ENCODE measurements at places on chromosomes 1 and 21.

GRCh38 chr1:83897516-83897915 lies 101.4 kb downstream of the TTLL7 start:
- DNase-seq: no peak

GRCh38 chr1:101431956-101432510 lies 195.2 kb downstream of the S1PR1 start:
- no peak for DNase-seq

GRCh38 chr1:178692564-178693327 lies 32.3 kb upstream of the RALGPS2 start:
- DNase-seq: no peak

DNA sequence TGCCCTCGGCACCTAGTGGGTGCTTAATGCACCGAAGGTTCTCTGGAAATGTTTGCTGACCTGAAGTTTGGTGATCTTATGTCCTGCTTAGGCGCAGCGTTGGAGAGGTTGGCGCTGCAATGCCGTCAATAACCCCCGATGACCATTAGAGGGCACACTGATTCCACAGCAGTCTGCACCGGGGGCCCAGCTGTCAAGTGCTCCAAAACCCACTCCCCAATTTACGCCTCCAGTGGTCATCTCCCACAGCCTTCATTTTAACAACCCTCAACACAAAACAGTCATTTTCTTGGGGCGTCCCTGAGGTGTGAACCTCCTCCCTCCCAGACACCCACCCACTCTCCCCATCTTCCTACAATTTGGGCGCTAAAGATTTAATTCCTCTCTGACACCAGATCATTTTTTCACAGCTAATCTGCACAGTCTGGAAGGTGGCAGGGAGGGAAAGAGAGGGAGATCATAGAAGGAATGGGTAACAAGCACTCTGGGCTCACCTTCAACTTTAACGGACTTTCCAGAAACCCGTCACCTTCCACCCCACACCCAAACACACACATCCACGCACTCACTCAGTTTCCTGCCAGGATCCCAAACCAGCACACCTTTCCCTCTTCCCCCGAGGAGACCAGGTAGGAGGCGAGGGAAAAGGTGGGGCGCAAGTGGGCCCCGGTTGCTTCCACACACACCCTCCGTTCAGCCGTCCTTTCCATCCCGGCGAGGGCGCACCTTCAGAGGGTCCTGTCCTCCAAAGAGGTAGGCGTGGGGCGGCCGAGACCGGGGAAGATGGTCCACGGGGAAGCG lies 570 bp upstream of the NPR1 start:
- DNase-seq: no peak

- no peak for DNase-seq
Observed at GRCh38 chr21:44820851-44821250, 3.0 kb upstream of the SUMO3 start.

- no peak for DNase-seq
Observed at GRCh38 chr1:30634507-30634906, 88.9 kb downstream of the MATN1 start.

- no peak for DNase-seq
Observed at GRCh38 chr1:111980686-111981085, 8.8 kb downstream of the KCND3 start.

DNA sequence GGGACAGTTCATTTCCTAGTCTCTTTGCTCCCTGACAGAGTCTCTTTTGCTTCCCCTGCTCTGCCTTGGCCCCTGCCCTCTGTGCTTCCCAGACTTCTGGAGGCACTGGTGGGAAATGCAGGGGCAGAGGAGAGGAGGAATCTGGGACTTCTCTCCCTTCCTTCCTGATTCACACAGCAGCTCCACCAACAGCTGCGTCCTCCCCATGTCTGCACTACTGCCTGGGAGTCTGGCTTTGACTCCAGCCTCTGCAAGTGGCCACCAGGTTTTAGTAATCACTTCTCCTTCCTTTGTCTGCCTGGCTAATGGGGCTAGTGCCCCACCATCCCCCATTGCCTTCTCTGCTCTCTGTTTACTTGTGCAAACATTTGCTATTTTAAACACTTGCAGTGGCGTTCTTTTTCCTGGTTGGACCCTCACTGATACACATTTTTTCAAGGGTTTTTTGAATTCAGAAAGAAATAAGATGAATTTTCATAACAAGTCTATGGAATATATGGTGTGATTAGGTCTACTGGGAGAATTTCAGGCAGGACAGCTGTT lies 21.9 kb downstream of the FASLG start:
- no peak for DNase-seq

DNA sequence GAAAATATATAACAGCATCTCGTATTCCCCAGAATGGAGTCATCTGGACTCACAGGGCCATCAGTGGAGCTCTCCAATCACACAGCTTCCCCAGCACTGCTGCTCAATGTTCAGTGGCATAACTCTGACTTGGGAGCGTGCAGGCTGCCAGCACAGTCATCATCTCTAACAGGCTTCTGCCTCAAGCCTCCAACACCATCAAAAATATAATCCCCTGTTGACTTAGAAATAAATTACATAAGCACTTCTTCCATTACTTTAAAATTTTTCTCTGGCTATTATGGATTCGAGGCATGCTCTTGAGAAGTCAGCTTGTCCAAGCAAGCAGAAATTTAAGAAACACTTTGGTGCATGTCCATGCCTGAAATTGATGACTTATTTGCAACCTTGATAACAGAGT lies 6.2 kb downstream of the DUSP23 start:
- peak; percentile 35 for DNase-seq

DNA sequence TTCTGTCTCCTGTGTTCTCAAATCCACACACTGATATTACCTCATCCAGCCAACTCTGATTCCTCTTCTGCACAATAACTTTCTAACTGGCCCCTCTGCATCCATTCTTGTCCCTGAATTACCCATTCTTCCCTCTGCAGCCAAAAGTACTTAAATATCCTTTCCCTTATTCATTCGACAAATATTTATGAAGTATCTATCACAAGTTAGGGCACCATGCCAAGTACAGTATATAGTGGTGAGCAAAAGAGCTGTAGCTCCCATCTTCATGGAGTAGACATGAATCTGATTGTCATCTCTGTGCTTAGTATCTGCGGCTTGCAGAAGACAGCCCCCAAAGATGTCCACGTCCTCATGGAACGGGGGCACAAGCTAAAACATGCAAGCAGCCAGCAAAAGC lies 316.8 kb downstream of the SETD4 start:
- no peak for DNase-seq

GRCh38 chr1:1291548-1292441 lies 11.6 kb downstream of the SCNN1D start:
- DNase-seq: no peak

DNA sequence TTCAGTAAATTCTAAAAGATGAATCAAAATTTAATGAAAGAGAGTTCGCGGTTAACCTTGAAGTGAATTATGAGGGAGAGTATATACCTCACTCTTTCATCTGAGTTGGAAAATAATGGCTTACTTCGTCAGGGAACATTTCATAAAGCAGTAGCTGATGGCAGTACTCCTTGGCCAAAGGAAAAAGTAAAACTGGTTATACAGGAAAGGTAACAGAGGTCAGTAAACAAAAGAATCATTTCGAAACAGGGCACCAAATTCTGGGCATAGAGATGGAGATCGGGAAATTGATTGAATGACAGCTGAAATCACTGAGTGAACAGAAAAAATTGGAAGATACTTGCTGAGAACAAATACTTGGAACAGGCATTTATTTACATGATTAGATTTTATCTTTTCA lies 199.0 kb downstream of the OLFM3 start:
- DNase-seq: no peak

GRCh38 chr1:6889875-6890480 lies 104.7 kb downstream of the CAMTA1 start:
- no peak for DNase-seq

DNA sequence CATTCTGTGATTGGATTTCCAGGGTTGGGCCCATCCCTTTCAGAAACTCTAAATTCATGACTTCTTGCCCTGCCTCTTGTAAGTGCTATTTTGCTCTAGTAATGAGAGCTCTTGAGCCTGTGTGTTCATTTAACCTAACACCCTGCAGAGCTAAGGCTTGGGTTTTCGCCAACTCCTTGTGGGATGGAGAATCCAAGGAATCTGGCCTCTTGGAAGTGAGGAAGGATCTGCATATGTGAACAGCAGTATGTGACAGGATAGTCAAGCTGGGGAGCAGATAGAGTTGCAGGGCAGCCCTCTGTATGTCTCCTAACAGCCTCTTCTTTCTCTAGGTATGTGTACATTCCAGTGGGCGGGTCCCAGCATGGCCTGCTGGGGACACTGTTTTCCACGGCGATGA lies 258.9 kb downstream of the HHAT start:
- DNase-seq: no peak

- no peak for DNase-seq
Observed at GRCh38 chr1:247385283-247385682, 30.7 kb upstream of the NLRP3 start.

GRCh38 chr1:57252597-57253294 lies 171.1 kb downstream of the DAB1 start:
- no peak for DNase-seq

- no peak for DNase-seq
Observed at GRCh38 chr21:45453308-45453950, 48.5 kb downstream of the COL18A1 start.

DNA sequence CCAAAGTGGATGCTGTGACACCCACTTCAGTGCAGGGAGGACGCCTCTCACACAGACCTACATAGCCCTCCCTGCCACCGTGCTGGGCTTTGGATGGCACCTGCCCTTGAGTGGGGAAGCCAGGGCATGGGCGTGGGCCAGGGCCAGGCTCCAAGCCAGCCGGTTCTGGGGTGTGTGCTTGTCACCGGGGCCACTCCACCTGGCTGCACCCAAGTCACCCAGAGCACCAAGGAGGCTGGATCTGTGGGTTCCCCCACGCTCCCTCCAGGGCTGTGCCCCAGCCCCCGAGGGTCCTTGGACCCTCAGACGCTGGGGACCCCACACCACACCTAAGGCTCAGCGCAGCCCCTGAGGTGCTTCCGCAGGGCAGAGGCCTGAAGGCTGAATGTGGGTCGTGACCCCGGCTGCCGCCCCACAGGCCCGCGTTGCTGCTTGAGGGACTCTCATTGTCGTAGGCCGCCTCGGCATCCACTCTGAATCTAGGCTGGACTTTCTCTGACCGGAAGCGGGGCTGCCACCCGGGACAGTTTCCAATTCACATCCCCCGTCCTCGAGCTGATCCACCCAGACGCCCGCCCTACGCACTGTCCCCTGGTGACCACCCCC lies 1.5 kb downstream of the MXRA8 start:
- DNase-seq: no peak

DNA sequence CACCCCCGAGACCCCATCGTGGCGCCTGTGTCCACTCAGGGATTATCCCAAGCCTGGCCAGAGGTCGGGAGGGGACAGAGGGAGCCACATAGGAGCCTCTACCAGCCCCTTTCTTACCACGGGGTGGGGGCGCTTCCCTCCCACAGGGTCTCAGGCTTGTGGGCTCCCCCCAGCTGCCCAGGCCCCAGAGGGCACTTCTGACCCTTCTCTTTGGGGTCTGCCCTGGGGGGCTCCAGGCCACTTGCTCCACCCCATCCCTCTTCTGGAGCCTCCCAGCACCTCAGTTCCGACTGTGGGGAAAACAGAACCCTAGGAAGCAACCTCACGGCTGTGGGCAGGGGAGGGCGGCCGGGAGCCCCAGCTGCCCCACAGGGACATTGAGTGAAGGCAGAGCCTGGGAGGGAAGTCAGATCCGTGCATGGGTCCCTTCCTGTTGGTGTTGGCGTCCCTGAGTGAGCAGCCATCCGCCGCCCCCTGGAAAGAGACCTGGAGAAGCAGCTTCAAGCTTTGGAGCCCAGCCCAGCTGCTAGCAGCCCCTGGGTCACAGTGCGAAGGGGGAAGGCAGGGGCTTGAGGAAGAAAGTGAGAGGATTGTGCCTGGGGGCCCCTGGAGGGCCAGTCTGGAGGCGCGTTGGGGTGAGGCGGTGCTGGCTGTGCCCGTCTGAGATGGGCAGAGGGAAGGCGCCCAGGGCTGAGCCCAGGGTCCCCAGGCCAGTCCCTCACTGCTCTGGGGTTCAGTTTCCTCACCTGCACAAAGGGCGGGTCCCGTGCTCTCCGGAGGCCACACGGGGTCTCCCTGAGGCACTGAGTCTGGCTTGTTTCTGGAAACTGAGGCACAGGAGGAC lies 22.1 kb downstream of the RRP1 start:
- no peak for DNase-seq
